ENCODE measurements at places on chromosomes 6 and 20. TPM values are rescaled to one million over a fixed set of nuclear protein-coding genes. Genes with fewer than 3 reads are reported as not detected.

- peak; percentile 45 for DNase-seq
These were observed 148.5 kb downstream of the LY86 start for GRCh38 chr6:6736791-6737654.

GRCh38 chr6:128494440-128494839 is 26.0 kb downstream of the PTPRK start:
- DNase-seq = no peak

DNA sequence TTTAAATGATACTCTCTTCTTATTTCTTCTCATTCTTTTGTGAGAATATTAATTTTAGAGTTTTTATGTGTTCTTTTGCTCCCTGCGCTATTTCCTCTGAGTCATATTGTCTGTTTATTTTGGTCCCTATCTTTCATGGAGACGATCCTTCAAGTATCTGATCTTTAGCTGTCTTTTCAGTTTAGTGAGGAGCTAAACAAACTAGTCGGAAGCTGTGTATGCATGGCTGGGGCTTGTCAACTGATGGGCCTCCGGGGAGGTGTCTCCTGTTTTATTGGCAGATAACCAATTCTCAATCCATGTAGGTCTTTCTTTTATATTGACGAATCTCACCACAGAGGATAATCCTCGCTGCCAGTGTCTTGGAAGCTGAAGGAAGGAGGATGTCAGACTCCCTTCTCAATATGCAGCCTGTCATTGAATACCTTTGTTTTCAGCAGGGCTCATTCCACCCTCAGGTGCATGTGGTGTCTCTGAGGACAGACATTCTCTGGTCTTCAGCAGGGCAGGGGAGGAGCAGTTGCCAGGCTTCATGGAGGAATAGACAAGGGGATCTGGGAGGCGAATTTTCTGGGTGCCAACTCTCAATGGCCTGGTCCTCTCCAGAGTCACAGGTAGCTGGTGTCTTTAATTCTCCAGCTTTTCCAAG is 64.9 kb downstream of the RNF182 start:
- no peak for DNase-seq

The BTNL2 gene
- not detected for total RNA-seq

The RGL2 gene
- total RNA-seq = 21.5 TPM

The C4B gene
- 3.8 TPM for total RNA-seq

The LBP gene
- not detected for total RNA-seq

The TP53TG5 gene
- total RNA-seq = 0.85 TPM

All from left colon (tissue), 2 donors.